ENCODE measurements at places on chromosomes 4 and X.

GRCh38 chrX:145813081-145813480 is 4.5 kb upstream of the SLITRK2 start:
- DNase-seq, result no peak

DNA sequence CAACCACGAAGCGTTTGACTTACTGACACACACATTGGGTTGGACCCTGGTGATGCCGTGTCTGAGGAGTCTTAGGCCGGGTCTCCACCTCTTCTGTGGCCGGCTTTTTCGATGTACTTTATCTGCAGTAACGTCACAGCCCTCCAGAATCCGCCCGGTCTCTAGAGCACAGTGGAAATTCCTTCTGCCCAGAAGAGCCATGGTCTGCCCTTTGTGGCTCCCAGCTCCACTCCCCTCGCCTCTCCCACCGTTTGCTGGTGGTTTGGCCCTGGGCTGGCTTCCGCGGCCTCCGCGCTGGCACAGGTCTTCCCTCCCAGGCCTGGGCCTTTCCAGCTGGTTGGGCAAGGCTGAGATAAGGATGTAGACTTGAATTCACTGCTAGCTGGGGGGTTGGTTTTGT is 4.3 kb downstream of the MAEA start:
- no peak for DNase-seq

DNA sequence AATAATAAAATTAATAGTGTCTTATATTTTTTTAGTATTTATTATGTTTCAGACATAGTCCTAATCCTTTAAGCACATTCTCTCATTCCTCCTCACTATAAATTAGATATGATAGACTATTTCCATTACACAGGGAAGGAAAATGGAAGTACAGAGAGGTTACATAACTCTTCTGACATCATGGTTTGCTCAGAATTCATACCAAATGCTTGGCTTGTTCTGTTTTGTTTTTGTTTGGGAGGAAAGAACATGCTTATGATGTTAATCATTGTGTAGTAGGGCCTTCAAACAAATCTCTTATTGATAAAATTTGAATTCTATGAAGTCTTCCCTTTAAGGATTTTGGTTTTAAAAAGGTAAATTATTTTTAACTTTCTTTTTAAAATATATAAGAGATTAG is 59.5 kb downstream of the RXFP1 start:
- DNase-seq, result no peak

GRCh38 chr4:30002341-30002740 is 717.8 kb upstream of the PCDH7 start:
- DNase-seq, result no peak

DNA sequence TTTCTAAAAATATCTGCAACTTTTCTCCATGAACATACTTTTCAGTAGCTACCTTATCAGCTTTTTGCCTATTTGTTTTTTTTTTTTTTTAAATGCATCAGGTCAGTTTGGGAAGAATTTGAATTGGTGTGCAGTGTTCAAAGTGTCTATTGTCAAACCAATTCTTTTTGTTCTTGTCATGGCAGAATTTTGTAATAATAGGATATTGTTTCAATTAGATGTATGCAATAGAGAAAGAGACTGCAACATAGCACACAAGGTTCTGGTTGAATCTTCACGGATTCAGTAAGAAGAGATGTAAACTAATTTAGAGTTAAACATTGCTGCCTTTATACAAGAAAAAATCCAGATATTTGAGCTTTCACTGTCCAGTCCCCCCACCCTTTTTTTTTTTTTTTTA is 277.1 kb downstream of the GRID2 start:
- DNase-seq, result no peak

Data from stimulated activated naive CD8-positive, alpha-beta T cell treated with anti-CD3 and anti-CD28 coated beads, Interleukin-15, Interleukin-2, amounts not matched to agents 100 U/mL and 50 U/mL, for 24 hours (primary cell).